ENCODE measurements at places on chromosomes 16 and 17.
A peak's percentile ranks its signal among the peaks of the same experiment; 100 is the strongest.

DNA sequence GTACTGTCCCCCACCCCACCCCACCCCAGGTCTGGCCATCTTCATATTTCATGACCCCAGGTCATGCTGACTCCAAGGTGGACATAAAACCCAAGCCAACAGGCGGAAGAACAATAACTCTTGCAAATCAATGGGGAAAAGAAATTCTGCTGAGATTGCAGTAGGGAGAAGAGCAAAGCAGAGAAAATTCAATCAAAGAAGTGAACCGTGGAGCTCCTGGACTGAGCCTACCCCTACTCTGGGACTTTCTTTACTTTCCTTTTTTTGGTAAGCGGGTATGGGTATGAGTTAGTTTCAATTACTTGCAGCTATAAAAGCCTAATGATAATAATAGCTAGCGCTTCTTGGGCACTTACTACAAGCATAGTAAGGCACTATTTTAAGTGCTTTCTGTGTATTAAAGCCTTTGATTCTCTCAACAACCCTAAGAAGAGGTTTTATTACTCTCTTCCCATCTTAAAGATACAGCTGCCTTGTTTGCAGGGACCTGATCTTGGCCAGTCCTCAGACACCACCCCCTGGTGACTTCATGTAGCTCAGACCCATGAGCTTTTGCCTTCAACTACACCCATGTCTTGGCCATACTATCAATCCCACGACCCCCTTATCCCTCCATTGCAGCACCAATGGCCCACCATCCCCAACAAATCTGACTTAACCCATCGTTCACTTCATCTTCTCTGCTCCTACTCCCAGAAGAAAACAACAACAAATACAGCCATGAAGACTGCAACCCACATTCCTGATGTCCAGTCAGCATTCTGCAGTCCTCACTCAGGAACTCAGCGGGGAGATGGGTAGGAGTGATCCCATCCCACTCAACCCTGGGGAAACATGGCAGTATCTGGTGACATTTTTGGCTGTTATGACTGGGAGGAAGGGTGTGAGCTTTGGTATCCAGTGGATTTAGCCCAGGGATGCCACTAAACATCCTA is 4.4 kb downstream of the GGA2 start:
- DNase-seq: no peak

- no peak for DNase-seq
These were observed 422.4 kb downstream of the NPIPA8 start for GRCh38 chr16:17914168-17914567.

- DNase-seq: no peak
These were observed 4.5 kb upstream of the TMEM235 start for GRCh38 chr17:78226759-78227454.

DNA sequence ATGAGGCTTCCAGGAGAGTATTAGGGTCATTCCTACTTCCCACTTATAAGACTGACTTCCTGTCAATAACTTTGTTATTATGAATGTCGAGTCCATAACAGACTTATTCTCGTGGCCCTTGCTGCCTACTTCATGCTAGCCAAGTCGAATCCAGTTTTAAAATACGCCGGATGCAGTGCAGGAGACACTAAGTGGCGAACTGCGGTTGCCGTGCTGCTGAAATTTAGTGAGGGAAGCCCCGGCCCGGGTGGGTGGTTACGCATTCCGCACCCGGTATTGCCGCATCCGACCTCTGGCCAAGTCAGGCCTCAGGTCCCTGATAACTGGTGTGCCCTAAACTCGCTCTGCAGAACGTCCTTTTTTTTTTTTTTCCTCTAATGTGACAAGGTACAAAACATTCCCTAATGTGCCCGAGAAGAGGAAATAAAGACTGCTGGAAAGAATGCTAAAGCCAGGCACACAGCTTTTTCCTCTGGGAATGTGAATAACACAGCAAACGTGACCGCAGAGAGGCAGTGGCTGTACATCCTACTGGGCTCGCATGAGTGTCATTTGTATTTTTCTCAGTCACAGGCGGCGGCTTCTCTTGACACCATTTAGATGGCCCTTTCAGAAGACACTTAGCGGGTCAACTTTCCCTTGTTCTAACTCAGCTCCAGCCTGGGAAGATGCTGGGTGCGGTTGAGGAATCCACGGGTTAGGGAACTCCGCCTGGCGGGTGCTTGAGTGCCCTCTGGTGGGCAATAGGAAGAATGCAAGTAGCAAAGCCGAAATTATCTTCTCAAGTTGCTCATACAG is 7.1 kb upstream of the AKTIP start:
- peak; percentile 66 for DNase-seq

DNA sequence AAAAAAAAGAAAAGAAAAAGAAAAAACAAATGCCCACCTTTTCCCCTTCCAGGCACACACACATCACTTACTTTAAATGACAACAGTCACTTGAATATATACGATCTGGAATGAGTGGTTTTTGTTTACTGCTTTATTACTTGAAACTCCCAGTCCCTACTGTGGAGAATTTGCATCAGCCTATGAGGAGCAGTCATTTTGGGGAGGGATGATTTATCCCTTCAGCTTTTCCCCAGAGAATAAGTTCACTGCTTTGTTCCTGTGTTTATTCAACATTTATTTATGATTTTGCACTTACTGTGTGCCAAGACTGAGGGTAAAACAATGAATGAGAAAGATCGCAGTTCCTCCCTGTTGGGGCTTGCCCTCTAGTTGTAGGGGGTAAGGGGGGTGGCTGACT is 4.7 kb upstream of the ZNF423 start:
- no peak for DNase-seq

GRCh38 chr17:43699438-43699756 is 37.7 kb upstream of the MEOX1 start:
- no peak for DNase-seq

DNA sequence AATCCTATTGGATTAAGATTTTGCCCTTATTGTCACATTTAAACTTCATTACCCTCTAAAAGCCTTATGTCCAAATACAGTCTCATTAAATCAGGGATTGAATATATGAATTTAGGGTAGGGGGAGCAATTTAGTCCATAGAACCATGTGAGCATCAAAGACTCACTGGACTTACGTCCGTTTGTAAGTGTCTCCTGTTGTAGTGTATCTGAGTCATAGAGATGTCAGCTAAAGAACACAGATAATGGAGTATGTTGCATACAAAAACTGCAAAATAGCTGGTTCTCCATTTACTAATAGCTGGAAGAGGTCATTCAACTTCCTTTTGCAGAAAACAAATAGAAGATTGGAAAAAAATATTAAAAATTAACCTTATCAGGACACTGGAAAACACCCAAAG is 599.1 kb upstream of the SOX9 start:
- DNase-seq: no peak

DNA sequence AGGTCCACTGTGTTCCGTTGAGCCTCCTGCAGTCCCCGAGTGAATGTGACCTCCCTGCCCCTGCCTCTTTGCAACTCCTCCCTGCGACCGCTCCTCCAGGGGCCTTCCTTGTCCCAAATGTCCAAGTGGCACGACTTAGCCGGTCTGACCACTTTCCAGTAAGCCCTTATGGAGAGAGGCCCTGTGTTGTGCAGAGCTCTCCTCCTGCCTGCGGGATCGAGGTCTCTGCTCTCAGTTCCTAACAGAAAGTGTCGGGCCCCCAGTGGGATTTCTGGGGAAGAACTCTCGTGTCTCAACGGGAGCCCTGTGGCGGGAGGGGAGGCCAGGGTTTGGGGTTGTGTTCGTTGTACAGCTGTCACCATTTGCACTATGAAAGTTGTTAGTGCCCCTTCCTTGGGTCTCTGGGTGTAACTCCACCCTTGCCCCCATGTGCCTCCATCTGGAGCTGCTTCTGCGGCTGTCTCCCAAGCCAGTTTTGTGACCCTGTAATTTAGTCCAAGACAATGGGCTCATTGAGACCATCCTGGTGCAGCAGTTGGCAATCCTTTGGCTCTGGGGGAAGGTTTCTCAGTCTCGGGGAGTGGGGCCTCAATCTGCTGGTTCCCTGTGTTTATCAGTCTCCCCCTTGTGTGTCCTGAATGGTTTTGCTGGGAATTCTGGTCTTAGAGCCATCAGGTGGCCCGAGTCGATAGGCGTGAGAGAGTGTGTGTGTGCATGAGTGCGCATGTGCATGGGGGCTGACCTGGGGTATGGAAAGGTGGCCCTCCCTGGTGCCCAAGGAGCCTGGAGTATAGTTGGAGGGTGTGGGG is 234.5 kb downstream of the SEC14L1 start:
- no peak for DNase-seq

GRCh38 chr17:79608624-79608959 is 2.3 kb downstream of the RBFOX3 start:
- no peak for DNase-seq

DNA sequence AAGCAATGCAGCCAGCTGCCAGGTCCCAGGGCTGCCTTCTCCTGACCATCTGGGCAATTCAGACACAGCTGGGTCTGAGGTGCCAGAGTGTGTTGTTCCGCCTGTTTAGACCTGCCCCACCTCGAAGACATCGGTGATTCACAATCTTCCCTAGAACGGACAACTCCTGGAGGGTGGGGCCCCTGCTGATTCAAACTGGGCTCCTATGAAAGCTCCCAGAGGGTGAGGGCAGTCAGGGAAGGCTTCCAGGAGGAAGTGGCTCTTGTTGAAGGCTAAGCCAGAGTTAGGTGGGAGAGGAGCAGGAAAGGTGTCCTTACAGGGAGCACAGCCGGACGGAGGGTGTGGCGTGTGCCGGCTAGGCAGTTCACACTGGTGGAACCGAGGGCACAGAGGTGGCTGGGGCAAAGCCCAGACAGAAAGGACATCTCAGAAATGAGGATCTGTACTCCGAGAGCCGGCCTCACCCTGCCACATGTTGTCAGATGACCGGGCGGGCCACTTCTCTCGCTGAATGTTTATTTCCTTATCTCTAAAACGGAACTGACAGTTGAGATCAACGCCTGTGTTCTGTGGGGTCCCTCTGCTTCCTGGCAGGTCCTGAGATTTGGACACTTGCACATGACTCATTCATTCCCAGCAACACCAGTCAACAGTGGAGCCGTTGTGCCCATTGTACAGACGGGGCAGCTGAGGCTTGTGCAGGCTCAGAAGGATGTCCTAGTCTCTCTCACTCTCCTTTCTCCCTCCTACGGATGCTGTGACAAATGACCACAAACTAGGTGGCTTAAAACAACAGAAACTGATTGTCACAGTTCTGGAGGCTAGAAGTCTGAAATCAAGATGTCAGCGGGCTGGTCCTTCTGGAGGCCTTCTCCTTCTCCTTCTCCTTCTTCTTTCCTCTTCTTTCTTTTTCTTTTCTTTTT is 26.9 kb upstream of the LITAF start:
- DNase-seq: no peak

DNA sequence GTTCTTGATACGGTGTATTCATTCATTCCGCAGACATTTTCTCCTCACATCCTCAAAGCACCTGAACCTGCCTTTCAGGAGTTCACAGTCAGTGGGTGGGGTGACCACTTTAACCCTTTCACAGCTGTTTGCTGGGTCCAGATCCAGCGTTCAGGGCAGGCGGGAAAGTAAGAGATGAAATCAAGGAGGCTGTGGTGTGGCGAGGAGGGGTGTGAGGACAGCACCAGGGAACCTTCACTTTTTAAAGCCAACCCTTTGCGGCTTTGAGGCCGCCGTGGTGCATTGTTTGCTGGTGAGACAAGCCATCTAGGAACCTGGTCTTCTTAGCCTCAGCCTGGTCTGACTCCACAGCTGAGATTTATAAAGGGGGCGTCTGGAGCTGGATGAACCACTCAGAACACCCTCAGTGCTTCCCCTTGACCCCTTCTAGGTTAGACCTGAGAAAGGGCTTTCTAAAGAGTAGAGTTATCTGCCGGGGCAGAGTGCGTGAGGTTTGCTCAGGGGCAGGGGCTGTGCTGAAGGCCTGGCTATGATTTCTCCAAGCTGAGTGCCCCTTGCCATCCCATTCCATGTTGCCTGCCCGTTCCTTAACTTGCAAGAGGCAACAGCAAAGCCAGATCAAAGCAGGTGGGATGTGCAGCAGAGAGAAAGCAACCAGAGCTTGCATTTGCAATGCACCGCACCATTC is 933 bp downstream of the CCR7 start:
- DNase-seq: no peak

DNA sequence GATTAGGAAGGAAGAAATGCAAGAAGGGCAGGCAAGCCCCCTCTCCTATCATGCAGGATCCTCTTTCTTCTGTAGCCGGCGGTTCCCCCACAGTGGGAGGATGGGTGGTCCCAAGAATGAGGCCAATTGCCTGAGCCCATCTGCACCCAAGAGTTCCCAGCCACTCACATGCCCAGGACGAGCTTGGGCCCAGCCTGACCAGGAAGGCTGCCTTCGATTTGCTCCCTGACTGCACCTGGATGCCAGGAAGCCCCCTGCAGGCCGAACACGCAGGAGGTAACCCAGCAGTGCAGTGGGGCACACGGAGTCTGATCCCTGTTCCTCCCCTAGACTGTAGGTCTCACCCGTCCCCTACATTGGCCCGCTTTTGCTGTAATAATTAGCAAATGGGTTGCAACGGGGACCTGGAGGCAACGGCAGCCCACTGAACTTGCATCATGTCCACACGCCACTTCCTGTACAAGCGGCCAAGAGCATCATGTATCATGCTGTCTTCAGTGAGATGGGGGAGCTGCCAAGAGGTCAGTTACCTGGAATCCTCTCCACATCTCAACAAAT is 67.5 kb downstream of the AMFR start:
- DNase-seq: no peak

DNA sequence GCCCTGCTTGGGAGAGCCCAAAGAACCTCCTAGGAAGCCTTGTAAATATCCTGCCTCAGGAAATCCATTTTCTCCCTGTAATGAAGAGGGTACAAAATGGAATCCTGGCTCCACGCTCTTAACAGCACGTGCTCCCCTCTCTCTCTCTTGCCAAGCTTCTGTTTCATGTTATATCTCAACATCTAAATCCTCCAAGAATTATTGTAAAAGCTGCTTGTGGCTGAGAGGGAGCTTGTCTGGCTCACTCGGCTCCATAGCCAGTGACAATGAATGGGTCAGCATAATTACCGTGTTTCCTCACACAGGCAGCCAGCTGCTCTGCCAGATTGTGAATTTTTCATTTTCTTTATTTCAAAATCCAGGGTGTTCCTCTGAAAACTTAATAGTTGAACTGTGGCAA is 317.8 kb downstream of the RBFOX1 start:
- DNase-seq: no peak

DNA sequence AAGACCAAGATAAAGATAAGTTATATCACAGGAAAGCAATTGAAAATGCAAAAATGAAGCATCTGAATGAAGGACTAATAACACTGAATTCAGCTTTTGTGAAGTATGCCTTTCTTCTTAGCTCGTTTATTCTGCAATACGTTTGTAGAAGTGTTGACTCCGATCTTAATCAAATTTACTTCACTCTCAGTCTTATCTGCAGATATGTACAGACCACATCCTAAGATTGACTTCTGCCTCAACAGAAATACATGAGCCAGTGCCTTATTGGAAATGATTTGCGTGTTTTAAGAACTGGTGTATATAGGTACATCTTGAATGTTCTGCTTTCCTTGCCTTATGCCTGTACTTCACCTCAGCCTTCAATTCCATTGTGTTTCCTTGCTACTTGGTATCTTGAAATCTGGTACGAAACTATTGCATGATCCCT is 1.3 kb downstream of the ATF7IP2 start:
- no peak for DNase-seq
